Upper lobe of right lung (tissue), 1 donor: ENCODE measurements at places on chromosomes 4 and X.

GRCh38 chr4:14254926-14255325 is 627.4 kb upstream of the BOD1L1 start:
- no peak for DNase-seq

- peak; percentile 43 for DNase-seq
These were observed 83.6 kb downstream of the JAKMIP1 start for GRCh38 chr4:6116696-6117285.

GRCh38 chrX:13897566-13897965 is 80.7 kb upstream of the GPM6B start:
- DNase-seq: no peak

GRCh38 chrX:103776546-103776945 is at the start of gene PLP1:
Gene PLP1 (plus strand): TSS chrX:103776840. CDS start chrX:103776996, 156 bp downstream.
- DNase-seq: no peak

DNA sequence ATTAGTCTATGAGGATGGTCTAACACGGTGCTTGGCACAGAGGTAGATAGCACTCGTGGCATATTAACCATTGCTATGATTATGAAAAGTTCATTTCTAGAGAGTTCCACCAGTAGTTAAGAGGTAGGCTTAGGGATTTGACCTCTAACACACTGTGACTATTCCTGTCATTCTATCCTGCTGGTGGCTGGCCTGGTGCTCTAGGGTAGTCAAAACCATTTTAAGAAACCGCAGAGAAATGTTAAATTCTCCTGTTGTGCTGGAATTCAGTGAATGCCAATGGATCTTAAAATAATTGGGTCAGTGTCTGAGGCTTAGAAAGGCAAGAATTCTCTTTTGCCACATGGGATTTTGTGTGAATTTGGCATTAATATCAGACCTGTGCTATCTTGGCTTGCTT is 53.9 kb downstream of the VGLL1 start:
- DNase-seq: no peak

DNA sequence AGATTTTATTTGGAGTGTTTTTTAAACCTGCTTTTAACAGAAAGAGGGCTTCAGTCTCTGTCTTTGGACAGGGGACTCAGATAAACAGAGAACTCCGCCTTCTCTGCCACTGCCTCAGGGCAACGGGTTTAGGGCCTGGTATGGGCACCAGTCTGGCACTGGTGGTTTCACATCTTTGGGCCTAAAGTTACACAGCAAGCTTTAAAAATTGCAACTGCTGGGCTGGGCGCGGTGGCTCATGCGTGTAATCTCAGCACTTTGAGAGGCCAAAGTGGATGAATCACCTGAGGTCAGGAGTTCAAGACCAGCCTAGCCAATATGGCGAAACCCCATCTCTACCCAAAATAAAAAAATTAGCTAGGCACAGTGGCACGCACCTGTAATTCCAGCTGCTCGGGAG is 10.3 kb upstream of the NAT8L start:
- DNase-seq: peak; percentile 37

GRCh38 chr4:42655921-42656678 is 805 bp downstream of the ATP8A1 start:
- peak; percentile 78 for DNase-seq

DNA sequence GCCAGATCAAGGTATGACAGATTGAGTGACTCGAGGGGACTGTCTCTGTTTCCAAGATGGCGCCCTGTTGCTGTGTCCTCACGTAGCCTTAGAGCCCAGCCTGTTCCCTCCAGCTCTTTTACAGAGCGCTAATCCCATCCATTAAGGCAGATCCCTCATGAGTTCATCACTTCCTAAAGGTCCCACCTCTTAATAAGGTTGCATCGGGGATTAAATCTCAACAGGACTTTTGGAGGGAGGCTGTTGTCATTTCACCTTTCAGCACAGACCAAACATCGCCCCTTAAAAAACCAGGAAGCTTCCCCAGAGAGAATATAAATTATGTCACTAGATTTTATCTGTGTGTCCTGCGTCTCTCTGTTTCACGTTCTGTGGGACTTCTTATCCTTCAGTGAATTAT is 32.6 kb upstream of the DHRSX start:
- DNase-seq: no peak

- no peak for DNase-seq
These were observed 13.4 kb upstream of the SNX12 start for GRCh38 chrX:71081330-71082123.

DNA sequence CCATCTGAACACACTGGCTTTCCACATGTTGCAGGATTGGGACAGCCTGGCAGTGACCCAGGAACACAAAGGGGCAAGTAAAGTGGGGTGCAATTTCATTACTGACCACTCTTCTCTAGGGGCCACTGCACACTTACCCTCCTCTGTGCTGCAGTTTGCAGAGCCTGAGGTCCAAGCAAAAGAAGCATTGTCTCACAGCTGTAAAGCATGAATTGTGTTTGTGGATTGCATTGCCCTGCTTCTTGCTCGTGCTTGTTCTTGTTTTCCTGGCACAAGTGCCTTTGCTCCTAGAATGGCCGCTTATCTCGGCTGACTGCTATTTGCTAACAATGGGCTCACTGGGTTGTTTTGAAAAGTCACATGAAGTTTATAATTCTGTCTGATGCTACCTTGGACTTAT is 209.1 kb upstream of the JADE1 start:
- no peak for DNase-seq

- no peak for DNase-seq
These were observed 1244.5 kb downstream of the PCDH7 start for GRCh38 chr4:31964685-31965084.

DNA sequence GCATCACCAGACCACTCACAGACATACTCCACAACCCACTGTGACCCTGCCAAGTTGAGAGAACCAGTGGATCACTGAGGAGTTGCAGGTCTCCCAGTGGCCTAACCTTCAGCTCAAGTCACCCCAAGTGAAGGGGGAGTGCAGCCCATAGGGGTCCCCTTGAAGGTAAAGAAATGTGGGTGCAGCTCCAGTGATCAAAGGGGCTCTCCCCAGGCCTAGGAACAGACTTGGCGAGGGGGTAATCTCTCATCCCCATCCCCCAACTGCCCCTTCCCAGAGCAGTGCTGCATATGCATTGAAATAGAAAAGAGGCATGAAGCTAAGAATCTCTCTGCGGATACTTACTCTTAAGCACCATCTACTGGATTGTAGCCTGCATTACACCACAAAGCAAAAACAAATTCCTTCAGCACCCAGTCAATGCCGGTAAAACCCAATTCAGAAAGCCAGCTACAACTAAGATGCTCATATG is 27.0 kb downstream of the MAGEE1 start:
- no peak for DNase-seq

GRCh38 chr4:18676526-18676915 is 655.0 kb upstream of the LCORL start:
- DNase-seq: no peak

DNA sequence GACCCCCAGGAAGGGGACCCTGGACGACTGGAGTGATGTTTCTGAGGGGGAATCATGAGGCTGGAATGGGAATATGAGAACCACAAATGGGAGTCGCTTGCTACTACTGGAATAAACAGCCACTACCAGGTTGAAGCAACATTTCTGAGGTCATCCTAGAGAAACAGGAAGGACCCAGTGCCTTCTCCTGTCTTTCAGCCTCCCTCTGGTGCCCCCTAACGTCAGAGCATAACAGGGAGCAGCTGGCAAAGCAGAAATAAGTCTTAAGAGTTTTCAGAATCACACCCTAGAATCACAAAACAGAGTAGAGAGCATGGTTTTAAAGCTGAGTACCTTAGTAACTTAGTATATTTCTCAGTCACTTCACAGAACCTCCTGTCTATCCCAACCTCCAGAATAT is 347.8 kb upstream of the PITX2 start:
- DNase-seq: no peak

GRCh38 chrX:46750889-46751288 is 8.0 kb downstream of the SLC9A7 start:
- no peak for DNase-seq

DNA sequence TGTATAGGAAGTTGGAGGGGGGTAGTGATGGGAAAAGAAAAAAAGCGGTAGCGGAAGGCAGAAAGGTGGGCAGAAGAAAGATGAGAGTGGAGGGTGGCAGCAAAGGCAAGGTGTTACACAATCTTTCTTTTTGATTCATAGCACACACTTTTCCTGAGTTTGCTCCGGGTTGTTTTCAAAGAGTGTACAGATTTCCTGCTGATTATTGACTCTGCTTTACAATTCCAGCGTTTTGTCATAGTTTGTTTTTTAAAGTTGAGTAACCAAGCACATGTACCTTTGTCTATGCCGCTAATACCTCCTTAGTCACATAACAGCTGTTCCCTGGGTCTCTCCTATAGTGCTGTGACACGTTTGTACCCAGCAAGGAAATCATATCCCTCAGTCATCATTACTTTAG is 50.3 kb downstream of the AGA start:
- DNase-seq: no peak

- no peak for DNase-seq
These were observed 27.3 kb upstream of the RAPGEF2 start for GRCh38 chr4:159075531-159075932.

GRCh38 chr4:88859191-88859812 is 161.7 kb upstream of the NAP1L5 start:
- no peak for DNase-seq

- DNase-seq: no peak
These were observed 29.1 kb upstream of the GAB1 start for GRCh38 chr4:143307531-143307930.

- peak; percentile 85 for DNase-seq
These were observed 134.7 kb downstream of the PALLD start for GRCh38 chr4:168631241-168632162.

GRCh38 chr4:14022456-14022855 is 394.9 kb upstream of the BOD1L1 start:
- DNase-seq: no peak

DNA sequence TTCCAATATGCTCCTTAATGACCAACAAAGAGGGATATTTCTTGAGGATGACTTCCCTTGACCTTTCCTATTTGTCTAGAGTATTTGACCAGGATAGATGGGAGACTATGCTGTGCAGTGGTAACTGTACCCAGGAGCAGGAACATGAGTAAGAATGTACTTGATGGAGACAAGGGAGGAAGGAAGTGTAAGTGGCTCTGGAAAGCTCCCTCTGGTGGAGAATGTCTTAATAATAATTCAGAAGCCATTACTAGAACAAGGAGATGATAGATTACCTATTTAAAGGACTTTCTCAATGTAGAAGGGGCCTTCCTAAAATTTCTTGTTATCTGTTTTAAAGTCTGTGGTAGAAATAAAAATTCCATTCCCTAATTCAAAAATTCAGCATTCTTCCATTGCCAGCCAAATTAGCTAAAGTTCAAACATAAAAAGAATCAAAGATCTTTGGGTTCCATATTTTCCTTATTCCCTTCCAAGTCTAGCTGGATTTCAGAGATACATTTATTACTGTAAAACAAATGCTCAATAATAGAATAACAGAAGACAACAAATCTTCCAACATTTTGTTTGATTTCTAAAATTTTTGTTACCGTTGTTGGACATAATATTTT is 83.8 kb downstream of the GRID2 start:
- no peak for DNase-seq

DNA sequence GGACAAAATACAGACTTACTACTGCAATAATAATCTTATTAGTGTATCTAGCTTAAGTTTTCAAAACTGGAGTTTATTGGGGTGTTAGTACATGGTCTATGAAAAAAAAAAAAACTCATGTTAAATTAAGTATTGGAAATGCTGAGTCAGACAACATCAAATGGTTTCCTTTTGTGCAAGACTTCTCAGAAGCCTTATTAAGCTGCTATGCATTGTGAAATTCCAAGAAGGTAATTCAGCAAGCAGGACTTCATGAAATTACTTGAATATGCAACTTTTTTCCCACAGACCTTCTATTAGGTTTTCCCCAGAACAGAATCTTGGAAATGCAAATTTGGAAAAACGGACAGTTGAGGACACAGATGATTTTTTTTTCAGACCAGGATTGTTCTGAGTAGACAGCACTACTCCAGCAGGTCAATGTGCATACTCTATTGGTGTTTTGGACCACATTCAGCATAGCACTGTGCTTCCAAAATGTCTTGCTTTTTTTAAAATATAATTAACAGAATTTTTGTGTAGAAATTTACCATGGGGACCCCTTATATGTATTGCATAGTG is 568.8 kb upstream of the TENM3 start:
- DNase-seq: no peak

DNA sequence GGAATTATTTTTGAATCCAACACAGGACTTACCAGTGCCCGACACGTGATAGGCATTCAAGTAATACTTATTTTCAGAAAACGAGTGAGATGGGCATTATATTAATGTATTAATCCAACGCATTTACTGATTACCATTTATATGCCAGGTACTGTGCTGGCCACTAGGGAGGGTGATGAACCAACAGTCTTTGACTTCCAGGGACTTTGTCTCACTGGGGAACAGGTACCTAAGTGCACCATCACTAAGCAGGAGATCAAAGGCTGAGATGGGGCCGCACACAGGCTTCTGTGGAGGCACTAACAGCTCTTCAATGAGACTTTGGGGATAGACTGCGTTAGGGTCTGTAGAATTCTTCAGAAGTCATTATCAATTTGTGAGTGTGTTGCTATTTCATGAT is 5.7 kb upstream of the TADA2B start:
- DNase-seq: no peak

GRCh38 chr4:13527981-13528820 is 16.1 kb downstream of the NKX3-2 start:
- no peak for DNase-seq

- no peak for DNase-seq
These were observed 1.7 kb upstream of the IL3RA start for GRCh38 chrX:1334854-1335253.

DNA sequence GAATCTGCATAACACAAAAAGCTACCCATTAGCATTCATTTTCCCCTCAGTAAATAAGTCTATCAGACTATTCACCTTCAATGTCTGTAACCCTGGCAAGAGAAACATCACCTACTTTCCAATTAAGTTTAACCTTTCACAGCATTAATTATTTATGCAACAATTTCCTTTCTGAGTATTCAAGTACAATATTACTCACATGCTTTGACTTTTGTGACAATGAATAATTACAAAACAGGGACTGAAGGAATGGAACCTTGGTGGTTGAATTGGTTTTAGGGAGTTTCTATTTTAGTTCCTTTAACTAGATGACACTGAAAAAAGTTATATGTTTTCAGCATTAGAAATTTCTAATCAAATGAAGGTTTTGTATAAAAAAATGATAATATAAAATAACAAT is 932.3 kb upstream of the EPHA5 start:
- no peak for DNase-seq

GRCh38 chr4:172095161-172095560 is 282.0 kb downstream of the GALNTL6 start:
- DNase-seq: no peak

GRCh38 chrX:144730471-144730870 is 516.8 kb upstream of the SPANXN1 start:
- DNase-seq: no peak

- DNase-seq: no peak
These were observed 57.8 kb downstream of the SPATA4 start for GRCh38 chr4:176137631-176138030.

DNA sequence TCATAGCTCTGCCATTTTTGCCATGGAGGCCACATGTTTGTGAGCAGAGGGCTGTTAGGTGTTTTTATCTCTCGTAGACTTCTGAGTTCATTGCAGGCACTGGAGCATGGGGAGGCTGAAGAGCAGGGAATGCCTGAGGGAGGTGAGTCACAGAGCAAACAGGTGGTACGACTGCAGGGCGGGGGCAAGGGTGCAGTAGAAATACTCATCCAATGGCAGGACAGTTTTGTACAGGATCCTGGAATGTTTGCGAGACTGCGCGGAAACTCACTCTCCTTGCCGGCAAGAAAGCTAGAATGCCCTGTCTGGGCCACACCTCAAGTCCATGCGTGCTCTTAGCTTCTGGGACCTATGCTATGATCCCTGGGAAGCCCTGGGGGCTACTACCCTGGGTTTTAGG is 20.0 kb upstream of the VCX2 start:
- DNase-seq: peak; percentile 57

GRCh38 chr4:844752-845232 is 18.9 kb upstream of the CPLX1 start:
- DNase-seq: no peak
